Colonic mucosa (tissue), 4 donors: ENCODE measurements at places on chromosomes 6 and 20. TPM values are rescaled to one million over a fixed set of nuclear protein-coding genes. Genes with fewer than 3 reads are reported as not detected.

The CCDC28A gene
- 30.7 TPM for total RNA-seq

- no peak for DNase-seq
- H3K36me3 ChIP-seq = no peaks in the 10 kb centered on the region
- H3K4me1 ChIP-seq = no peaks in the 10 kb centered on the region
- no peaks in the 10 kb centered on the region for H3K27me3 ChIP-seq
- no peak overlapping the region for H3K4me3 ChIP-seq
Measured at GRCh38 chr20:55760586-55760985, 244.7 kb downstream of the CBLN4 start.

GRCh38 chr6:136250686-136251008, 536 bp upstream of the MTFR2 start:
- peak overlapping the region; percentile 38 for H3K27ac ChIP-seq
- no peak for DNase-seq
- peak overlapping the region; percentile 81 for H3K4me3 ChIP-seq
- no peaks in the 10 kb centered on the region for H3K4me1 ChIP-seq

The POPDC3 gene
- 0.24 TPM for total RNA-seq

The SYTL3 gene
- total RNA-seq = 1.1 TPM
